CD4-positive, alpha-beta T cell treated with Interleukin-17A for 1 hour (primary cell): ENCODE measurements at places on chromosomes 1 and 21.

DNA sequence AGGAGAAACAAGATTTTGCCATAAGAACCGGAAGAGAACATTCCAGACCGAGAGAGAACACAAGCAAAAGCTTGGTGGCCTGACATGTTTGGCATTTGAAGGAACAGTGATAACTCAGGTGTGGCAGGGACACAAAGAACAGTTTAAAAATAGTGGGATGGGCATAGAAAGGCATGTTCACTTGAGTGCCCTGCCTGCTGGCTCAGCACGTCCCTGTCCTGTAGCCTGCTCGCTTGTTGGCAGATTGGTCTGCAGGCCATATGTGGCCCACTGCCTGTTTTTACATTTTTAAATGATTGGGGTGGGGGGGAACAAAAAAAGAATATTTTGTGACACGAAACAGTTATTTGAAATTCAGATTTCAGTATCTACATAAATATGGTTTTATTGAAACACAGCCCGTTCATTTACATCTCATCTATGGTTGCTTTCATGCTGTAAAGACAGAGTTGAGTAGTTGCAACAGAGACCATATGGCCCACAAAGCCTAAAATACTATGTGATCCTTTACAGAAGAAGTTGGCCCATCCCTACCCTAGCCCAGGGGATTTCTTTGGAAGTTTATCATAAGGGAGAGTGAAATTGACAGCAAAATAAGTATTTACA lies 100.7 kb downstream of the RGL1 start:
- DNase-seq: no peak

DNA sequence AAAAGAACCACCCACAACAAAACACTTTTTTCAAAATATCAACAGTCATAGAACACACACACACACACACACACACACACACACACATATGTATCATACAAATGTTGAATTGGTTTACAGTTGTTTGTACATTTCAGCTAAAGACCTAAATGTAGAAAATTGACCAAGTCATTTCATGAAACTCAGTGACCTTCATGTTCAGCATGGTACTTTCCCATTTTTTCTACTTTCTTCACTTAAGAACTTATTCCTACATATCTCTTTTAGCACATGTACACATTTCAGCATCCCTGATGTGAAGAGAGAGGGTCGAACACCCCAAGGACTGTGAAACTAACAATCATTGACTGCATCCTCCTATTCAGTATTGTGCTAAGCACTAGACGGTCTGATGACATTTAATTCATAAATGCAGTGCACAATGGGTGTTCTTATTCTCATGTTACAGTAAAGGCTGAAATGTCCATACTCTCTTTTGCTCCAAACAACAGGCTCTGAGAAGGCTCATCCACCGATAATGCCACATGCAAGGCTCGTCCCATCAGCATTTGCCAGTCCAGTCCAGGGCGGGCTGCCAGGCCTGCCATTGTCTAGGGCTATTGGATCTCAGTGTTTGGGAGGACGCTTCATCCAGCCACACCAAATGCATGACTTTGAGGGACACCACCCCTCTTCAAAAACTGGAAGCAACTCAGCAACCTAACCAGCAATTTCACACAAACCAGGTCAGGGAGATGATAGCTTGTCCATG lies 150.1 kb upstream of the RUNX1 start:
- no peak for DNase-seq

- DNase-seq: no peak
These were observed 82.6 kb downstream of the NENF start for GRCh38 chr1:212515329-212515760.

DNA sequence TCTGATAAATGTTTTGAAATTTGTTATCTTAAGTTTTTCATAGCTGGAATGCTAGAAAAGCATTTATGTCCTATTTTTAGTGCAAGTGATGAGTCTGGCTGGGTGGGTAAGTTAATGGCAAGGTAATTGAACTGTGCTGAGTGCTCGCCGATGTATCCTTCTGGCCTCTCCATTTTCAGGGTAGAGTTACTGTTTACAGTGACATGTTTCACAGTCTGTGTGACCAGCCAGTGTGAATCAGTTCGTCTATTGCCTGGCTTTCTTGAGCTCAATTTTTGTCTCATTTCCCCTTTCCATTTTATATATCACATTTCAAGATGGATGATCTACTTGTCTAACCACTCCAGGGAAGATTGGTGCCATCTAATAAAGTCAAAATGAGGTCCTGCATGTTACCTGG lies 44.1 kb downstream of the ITSN1 start:
- no peak for DNase-seq

GRCh38 chr1:178254433-178254832 lies 160.5 kb downstream of the RASAL2 start:
- no peak for DNase-seq
